ENCODE measurements at places on chromosomes 5 and 9.

DNA sequence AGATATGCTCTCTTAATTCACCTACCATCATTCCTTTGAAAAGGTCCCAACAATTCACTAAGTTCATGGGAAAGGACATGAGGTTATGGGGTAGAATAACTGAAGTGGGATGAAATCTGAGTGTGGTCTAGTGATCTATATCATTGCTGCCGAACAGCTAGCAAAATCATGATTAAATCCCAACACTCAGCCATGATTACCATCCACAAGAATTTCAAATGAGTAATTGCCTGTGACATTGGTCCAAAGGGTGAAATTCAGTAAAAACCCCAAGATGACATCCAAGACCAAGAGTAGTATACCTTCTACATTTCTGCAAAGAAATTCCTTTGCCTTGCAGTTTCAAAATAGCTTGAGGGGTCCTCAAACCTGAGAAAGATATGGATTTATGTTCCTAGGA, 225.6 kb downstream of the SPOCK1 start:
- DNase-seq = no peak

DNA sequence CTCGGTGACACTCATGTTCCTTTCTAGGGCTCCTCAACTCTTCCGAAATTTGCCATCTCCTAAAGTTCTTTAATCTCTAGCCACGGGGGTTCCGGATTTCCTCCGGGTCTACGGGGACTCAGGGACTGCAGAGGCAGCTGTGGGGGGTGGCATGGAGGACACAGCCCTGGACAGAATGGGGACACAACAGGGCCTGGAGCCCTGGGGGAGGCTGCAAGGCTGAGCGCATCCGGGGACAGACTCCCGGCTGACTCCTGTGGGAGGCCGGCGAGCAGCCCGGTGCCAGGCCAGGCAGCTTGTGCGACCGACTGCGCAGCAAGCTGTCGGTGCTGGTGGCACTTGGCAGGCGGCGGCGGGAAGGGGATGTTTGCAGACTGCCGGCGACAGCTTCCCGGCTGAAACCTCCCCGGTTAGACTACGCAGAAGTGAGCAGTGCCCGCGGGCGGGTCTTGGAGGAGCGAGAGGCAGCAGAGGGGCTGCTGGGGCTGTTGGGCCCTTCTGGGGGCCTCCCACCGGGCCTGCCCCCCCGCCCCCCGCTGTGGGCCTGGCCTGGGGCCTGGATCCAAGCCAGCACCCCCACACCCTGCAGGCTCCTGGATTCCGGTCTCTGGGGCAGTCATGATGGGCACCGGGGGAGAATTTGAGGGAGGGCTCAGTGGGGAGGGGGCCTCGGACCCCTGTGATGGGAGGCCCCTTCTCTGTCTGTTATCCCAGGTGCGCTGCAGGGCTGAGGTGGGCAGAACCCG, 28.7 kb upstream of the UBAC1 start:
- DNase-seq = no peak

DNA sequence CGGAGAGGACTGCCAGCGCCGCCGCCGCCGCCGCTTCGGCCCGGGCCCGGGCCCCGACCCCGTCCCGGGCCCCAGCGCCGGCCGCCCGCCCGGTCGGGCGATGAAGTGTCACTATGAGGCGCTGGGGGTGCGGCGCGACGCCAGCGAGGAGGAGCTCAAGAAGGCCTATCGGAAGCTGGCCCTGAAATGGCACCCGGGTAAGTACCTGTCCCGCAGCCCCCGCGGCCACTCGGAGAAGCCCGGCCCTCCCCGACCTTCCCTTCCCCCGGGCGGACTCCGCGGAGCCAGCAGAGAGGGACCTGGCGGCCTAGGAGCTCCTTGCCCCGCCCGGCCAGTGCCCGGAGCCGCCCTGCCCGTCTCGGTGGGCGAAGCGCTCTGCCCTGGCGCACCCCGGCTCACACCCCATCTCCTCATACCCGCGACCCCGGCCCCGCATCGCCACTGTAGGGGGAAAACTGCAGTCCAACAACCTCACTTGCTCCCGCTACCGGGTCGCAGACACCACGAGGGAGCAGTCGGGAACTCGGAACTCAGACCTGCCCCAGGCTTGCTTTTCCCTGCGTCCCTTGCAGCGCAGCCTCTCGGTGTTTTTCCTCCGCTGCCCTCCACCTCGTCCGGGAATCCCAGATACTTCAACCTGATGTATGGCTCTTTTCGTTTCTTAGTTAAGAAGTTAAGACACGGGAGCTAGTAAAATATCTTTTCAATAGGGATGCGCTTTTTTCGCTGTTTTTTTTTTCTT, 532 bp downstream of the DNAJC21 start:
- DNase-seq = peak; percentile 50

DNA sequence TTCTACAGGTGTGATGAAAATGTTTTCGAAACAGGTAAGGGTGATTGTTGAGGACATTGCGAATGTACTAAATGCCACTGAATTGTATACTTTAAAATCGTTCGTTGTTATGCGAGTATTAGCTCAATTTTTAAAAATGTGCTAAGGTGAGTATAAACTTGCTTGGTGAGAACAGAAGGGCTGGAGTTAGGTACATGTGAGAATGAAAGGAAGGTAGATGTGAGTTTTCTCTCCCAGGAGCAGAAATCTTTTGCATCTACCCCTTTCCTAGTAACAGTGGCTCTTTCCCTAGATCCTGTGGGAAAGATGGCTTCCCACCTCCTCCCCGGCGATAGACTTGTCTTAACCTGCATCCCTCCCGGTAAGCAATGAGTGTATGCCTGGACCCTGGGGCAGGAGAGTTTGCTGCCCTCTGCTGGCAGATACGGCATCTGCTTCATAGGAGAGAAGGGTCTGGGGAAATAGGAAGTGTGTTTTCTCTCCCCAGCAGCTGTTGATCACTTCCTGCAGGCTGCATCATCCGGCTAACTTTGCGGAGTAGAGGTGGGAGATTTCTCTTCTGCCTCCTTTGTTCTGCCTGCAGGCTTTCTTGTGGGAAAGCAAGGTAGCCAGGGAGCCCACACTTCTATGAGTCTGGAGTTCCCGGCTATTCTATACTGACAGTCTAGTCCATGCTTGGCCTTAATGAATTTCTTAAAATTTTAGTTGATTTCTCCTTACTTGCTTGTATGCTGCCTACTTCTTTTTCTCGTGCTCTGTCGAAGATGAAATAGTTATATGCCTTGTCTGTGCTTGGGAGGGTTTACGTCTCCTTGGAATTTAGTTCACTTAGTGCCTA, 373.3 kb upstream of the SEMA6A start:
- peak; percentile 92 for DNase-seq

Measured in Kasumi-1 (cell line).